ENCODE measurements at places on chromosomes 16 and 17. TPM values are rescaled to one million over a fixed set of nuclear protein-coding genes. Genes with fewer than 3 reads are reported as not detected.

- no peak for DNase-seq
Measured at GRCh38 chr17:49505854-49506253, 10.8 kb downstream of the NGFR start.

GRCh38 chr17:81151278-81151677 is 14.0 kb upstream of the PVALEF start:
- no peak for DNase-seq

- no peak for DNase-seq
Measured at GRCh38 chr17:8451933-8452614, 16.4 kb downstream of the NDEL1 start.

- DNase-seq = peak; percentile 73
Measured at GRCh38 chr16:48383877-48384519, 1.2 kb downstream of the SIAH1 start.

DNA sequence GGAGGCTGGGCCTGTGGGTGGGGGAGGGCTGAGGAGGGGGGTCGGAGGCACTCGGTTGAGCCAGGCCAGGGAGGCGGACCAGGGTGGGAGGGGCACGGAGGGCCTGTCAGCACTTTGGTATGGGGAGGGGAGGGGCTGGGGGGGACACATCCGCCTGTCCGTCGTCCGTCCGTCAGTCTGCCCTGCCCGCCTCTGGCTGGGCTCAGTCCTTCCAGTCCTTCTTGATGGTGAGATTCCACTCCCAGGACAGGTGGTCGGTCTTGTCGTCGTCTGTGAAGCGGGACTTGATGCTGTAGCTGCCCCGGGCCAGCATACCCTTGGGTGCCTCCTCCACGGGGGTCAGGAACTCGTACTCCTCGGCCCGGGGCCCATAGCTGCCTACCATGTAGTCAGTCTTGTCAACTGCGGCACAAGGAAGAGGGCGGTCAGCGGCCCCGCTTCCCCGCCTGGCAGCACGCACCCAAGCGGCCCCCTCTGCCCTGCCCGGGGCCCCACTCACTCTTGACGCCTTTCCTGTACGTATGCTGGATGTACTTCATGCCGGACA is 2.4 kb downstream of the ARHGDIA start:
- DNase-seq = no peak

DNA sequence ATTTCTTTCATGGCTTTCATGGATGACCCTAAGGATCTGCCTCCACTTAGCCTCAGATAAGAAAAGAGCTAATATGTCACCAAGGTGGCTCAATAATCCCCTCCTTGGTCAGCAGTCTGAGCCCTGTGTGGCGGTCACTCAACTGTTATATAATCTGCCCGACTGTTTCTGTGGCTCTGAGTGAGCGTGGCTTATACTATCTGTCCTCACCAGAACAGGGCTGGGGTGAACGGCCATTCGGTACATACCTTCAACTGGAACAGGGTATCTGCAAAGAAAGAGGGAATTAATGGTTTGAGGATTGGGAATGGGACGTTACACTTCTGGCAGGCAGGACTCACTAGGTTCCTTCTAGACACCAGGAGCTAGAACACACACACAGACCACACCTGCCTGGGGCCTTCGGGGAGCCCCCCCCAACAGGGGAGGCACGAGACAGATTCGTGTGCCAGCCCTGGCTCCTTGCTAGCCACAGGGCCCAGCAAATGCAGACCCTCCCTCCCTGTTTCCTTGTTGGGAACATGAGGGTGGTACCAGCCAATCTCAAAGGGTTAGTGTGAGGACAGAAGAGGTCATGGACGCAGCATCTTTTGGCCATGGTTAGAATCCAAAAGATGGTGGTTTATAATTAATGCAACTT is 3.7 kb downstream of the CHMP1A start:
- DNase-seq = no peak

DNA sequence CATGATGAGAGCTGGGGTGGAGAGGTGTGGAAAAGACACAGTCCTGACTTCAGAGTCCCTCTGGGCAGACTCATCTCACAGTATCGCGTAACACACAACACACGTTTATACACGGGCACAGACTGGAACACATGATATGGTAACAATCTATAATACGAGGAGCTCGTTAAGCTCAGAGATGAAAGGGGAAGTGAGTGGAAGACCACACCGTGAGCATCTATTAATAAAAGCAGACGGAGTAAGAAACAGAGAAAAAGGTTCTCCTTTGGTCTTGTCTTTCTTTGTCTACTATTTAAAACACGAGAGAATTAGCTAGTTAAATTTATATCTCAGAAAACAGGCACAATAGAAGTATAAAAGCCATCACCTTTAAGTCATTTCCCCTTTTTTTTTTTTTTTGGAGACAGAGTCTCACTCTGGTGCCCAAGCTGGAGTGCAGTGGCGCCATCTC is 13.5 kb downstream of the ANKRD11 start:
- no peak for DNase-seq

DNA sequence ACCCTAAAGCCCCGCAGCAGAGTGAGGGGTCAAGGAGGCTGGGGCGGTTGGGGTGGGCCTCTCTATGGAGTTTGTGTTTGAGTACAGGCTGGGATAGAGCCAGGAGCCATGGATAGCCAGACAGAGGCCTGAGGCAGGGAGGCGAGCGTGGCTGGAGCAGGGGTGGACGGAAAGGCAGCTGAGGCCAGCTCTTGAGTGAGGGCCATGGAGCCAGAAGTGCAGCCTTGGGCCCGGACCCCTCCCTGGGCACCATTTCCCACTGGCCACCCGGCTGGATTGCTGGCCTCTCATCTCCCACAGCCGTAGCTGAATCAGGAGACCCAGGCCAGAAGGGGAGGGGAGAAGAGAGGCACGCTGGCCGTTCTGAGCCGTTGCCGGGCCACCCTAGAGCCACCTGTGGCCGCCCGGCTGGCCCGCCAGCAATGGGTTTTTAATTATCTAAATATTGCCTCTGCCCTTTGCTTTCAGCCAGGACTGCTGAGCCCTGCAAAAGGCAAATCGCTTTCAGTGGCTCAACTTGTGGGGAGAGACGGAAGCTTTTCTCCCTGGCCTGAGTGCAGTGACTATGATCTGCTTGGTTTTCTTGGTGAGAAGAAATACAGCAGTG is 75.2 kb upstream of the GSE1 start:
- DNase-seq = no peak

- DNase-seq = no peak
Measured at GRCh38 chr17:77203846-77204245, 63.1 kb downstream of the SEC14L1 start.

DNA sequence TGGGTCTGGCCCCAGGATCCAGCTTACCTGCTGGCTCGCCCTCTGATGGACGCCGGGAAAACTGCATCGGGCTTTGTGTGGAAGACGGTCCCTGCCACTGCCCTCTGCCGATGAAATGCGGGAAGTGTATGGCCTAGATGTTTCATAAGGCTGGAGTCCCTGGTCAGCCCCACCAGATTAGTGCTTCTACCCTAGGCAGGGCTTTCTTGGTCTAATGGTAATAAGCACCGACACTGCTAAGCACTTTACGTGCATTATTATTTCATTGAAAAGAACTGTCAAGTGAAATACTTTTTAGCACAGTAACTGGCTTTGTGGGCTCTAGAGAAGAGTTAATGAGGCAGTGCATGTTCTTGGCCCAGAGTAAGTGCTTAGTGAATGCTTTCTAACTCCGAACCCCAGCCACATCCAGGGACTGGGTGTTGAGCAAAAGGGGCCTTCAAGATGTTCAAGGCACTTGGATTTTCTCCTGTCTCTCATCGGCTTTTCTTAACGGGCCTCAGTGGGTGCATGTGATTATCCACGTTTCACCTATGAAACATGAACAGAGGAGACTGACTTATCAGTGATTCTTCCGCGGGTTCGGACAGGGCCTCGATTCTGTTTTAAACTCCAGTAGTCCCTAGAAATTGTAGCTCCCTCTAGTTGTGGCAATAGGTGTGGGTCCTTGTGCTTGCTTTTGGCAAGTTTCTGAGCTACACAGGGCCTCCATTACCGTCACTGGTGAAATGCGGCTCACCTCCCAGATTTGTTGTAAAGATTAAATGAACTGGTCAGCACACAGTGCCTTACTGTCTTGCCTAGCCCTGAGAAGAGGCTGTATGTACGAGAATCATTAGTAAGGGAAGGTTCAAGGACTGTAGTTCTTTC is 6.6 kb downstream of the TRAF4 start:
- DNase-seq = peak; percentile 97

GRCh38 chr17:39742126-39742855 is 4.6 kb downstream of the GRB7 start:
- DNase-seq = no peak

DNA sequence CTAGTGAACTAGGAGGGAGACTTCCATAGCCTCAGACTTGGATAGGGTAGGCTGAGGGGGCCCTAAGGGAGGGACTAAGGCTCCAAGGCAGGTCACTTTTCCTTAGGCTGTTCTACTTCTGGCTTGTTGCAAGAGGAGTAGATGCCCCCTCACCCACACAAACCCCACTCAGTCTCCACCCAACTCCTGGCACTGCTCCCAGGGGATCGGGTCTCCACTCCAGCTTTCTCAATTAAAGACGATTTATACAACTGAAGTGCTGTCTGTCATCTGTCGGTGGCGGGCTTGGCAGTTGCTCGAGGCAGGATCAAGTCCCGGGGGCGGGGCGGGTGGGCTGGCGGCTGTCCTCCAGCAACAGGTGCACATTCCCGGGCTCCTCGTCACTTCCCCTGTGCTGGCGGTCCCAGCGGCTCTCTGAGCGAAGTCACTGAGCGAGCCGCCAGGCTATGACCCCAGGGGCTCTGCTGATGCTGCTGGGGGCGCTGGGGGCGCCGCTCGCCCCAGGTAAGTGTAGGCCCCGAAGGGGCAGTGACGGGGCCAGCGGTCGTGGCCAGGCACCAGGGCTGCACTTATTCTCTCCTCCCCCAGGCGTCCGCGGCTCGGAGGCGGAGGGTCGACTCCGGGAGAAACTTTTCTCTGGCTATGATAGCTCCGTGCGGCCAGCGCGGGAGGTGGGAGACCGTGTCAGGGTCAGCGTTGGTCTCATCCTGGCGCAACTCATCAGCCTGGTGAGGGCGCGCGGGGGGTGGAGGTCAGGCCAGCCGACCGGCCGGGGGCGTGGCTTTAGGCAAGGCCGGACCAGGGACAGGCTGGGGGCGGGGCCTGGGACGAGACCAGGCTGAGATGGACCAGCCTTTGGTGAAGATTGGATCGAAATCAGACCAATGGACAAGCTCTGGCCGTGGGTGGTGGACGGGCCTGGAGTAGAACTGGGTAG is at the start of gene CHRNB1:
Gene CHRNB1 (plus strand): TSS at position 380 of the 937 bp plus-strand sequence. CDS start 67 bp downstream, at position 447.
- peak; percentile 76 for DNase-seq

- DNase-seq = no peak
Measured at GRCh38 chr16:69816996-69817395, 54.9 kb downstream of the WWP2 start.

Gene TRPV3
- 0.31 TPM for total RNA-seq

Gene GPR139
- total RNA-seq = not detected

Gene SGCA
- not detected for total RNA-seq

Gene CCL16
- total RNA-seq = not detected

Gene KRT14
- not detected for total RNA-seq

Gene EVPLL
- not detected for total RNA-seq

Gene GCGR
- total RNA-seq = not detected

Gene CLDN9
- not detected for total RNA-seq

Gene SSTR5
- total RNA-seq = not detected

Gene CES5A
- not detected for total RNA-seq
